Stimulated activated CD4-positive, alpha-beta T cell treated with anti-CD3 and anti-CD28 coated beads, Interleukin-12 subunit alpha, Interleukin-12 subunit beta, amount 100 ng/mL, for 24 hours (primary cell): ENCODE measurements at places on chromosomes 6 and 20.
A peak's percentile ranks its signal among the peaks of the same experiment; 100 is the strongest.

- no peak for DNase-seq
Measured at GRCh38 chr6:116190550-116190949, 63.3 kb downstream of the TSPYL4 start.

GRCh38 chr6:54655162-54655561 is 191.4 kb upstream of the FAM83B start:
- no peak for DNase-seq

DNA sequence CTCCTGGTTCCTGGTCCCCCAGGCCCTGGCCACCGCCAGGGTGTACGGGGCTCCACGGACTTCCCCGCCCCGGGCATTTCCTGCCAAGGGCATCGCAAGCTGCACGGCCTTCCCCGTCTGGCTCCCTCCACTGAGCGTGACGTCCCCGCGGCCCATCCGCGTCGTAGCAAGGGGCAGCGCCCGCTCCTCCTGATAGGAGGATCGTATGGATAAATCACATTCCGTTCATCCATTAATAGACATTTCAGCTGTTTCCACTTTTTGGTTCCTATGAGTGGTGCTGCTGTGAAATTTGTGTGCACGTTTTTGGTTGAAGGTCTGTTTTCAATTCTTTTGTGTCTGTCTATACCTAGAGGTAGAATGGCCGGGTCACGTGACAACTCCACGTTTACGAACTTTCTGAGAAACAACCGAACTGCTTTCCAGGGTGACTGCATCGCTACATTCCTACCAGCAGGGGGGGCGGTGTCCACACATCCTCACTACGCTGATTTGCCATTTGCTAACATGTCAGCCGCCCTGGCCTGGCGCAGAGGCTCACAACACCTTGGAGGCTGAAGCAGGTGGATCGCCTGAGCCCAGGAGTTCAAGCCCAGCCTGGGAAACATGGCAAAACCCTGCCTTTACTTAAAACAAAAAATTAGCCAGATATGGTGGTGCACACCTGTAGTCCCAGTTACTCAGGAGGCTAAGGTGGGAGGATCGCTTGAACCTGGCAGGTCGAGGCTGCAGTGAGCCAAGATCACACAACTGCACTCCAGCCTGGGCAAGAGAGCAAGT is 37.7 kb downstream of the KCNQ2 start:
- peak; percentile 63 for DNase-seq

DNA sequence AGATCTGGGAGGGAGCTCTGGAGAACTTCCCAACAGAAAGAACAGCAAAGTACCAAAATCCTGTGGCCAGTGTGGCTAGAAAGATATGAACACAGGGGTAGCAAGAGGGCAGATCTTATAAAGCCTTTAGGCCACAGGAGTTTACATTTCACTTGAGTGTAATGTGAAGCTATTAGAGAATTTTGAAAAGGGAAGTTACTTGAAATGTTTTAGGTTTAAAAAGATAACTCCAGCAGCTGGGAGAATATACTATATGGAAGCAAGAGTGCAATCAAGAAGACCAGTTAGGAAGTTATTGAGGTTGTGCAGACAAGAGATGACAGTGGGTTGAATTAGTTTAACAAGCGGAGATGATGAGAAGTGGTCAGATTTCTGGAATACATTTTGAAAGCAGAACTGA is 7.9 kb downstream of the SUPT3H start:
- no peak for DNase-seq

GRCh38 chr20:59895908-59896307 is 37.5 kb downstream of the SYCP2 start:
- DNase-seq = no peak

GRCh38 chr20:31989030-31989645 is 21.1 kb upstream of the CCM2L start:
- DNase-seq = no peak

DNA sequence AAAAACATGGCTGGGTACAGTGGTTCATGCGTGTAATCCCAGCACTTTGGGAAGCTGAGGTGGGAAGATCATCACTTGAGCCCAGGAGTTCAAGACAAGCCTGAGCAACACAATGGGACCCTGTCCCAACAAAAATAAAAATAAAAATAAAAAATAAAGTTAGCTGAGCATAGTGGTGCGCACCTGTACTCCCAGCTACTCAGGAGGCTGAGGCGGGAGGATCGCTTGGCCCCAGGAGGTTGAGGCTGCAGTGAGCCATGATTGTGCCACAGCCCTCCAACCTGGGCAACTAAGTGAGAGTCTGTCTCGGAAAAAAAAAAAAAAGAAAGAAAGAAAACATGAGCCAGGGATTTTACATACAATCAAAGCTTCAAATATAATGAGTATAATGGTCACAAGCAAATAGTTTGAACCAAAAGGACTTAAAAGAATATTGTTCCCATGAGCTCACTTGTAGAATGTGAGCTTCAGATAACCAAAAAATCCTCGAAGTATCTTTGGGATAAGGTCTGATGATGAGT is 31.1 kb downstream of the RANBP9 start:
- no peak for DNase-seq

DNA sequence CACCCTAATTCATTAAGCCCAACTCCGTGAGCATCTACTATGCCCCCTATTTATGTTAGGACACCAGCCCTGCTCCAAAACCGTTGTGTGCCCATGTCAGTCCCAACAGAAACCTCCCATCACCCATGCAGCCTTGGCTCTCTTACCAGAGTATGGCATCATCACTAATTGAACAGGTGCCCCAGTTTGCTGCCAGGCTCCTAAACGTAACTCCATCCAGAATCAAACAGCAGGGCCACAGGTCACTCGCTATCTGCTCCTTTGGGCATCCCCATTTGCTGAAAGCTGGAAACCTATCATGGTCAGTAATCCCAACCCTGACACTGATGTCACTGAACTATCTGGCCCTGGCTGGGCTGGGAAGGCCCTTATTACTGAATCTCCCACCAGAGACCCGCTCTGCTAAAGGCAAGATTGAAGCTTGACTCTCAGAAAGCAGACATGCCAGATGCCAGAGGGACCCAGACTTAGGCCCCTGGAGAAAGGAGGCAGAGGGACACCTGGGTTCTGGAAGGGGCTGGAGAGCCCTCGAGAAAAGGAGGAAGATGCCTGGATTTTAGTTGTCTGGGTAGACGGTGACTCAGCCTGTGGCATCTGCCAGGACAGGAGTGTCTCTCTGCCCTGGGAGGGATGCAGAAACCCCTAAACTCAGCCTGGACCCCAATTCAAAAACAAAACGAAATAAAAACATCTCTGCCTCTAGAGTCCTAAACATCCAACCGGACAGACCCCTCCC is 14.0 kb downstream of the MUCL3 start:
- DNase-seq = no peak

DNA sequence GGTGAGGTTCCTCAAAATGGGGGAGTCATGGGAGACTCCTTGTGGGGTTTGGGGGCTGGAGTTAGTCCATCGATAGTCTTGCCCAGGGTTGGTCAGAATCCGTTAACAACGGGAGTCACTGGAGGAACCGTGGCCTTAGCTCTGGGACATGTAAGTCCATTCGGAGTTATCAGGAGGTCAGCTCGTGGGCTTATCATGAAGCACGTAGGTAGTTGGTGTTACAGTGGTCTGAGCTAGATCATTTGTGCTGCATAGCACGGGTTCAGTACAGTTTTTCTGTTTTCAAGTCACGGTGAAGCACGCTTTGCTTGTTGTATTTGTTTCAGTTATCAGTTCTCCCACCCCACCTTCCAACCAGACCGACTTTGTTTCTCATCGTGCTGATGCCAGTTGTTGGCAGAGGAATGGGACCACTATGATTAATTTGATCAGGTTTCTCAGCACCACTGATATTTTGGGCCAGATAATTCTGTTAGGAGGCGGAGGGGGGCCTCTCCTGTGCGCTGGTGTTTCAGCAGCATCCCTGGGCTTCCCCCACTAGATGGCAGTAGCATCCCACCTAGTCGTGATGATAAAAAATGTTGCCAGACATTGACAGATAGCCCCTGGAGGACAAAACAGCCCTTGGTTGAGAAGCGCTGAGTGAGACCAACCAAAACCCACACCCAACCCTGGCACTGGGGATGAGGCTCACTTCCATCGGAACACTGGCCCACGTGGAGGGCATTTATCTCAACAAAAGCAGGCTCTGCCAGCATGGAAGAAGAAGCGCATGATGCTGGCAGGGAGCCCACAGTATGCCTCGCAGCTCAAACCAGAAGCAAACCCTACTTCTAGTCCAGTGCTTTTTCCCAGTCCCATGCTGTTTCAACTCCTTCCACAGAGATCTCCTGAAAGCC is 2.2 kb upstream of the APMAP start:
- peak; percentile 72 for DNase-seq

GRCh38 chr6:5761370-5761769 is 245.4 kb downstream of the NRN1 start:
- DNase-seq = no peak

DNA sequence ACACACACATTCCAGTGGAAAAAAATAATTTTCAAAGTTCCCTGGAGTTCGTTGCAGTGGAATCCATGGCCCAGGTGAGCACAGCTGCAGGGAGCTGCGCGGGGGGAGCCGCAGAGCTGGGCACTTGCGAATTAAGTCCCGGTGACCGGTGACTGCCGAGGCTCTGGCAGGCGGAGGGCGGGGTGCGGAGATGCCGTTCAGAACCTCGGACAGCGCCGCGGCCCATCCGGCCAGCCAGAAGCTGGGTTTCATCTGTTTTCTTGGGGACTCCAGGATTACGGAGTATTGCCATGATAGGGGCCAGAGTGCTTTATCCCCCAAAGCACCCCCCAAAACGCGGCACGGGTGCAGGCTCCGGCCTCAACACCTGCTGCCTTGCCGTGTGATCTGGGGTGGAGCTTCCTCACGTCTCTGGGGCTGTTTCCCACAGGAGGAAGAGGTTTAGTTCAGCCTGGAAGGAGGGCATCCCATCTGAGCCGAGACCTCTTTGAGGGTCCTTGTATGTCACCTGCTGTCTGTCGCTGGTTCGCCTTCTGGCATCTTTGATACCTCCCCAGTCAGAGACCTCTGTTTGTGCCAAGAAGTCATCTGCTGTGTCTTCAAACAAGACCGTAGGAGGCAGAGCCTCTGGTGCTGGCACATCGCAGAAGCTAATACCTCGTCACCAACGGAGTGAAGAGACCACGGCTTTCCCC is 99.4 kb downstream of the YTHDF1 start:
- DNase-seq = no peak

- no peak for DNase-seq
Measured at GRCh38 chr6:25028328-25028727, 92.6 kb upstream of the RIPOR2 start.

GRCh38 chr20:13545790-13546189 is 92.9 kb downstream of the TASP1 start:
- DNase-seq = no peak

DNA sequence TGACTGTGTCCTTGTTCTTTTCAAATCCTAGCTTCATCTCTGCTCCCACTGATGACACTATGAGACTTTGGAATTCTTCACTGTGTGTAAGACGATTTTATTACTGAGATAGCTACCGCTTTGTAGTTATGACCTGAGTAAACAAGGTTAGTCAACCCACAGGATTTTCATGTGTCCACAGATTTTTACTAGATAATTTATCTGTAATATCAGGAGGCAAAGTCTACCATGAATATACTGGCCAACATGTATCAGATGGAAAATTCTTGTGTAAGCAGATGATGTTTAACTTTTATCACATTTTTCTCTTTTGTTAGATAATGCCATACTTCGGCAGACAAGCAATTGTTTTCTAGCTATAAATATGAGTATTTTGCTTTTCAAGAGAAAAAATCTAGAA is 119.8 kb downstream of the SGK1 start:
- no peak for DNase-seq

DNA sequence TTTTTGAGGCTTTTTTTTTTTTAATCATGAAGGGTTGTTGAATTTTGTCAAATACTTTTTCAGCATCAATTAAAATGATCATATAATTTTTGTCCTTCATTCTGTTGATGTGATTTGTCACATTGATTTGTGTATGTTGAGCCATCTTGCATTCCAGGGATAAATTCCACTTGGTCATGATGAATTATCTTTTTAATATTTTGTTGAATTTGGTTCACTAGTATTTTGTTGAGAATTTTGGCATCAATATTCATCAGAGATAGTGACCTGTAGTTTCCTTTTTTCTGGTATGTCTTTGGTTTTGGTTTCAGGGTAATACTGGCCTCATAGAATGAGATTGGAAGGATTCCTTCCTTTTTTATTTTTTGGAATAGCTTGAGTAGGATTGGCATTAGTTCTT is 221.9 kb upstream of the ZNF217 start:
- DNase-seq = no peak

- DNase-seq = no peak
Measured at GRCh38 chr20:53635221-53635620, 41.6 kb upstream of the ZNF217 start.

GRCh38 chr6:36676141-36677058 is 2.1 kb upstream of the CDKN1A start:
- no peak for DNase-seq

DNA sequence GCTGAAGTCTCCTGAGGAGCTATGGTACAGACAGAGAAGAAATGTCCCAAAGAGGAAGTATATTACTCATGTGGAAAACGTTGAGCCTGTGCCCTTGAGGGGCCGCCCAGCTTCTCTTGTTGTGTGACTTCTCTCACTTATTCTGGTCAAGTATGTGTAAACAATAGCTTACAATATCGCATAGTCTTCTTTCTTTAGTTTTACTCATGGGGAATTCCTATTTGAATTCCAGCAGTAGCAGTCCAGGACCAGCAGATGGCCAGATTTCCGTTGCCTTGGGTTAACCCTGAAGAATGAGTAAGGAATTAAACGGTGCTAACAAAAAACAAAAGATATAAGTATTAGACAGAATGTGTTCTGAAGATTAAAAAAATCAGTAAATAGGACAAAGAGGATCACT is 522.0 kb upstream of the GJE1 start:
- DNase-seq = no peak

GRCh38 chr20:26218301-26218700 is 521.6 kb upstream of the ZNF337 start:
- DNase-seq = no peak

GRCh38 chr6:16600026-16600425 is 161.2 kb downstream of the ATXN1 start:
- no peak for DNase-seq

DNA sequence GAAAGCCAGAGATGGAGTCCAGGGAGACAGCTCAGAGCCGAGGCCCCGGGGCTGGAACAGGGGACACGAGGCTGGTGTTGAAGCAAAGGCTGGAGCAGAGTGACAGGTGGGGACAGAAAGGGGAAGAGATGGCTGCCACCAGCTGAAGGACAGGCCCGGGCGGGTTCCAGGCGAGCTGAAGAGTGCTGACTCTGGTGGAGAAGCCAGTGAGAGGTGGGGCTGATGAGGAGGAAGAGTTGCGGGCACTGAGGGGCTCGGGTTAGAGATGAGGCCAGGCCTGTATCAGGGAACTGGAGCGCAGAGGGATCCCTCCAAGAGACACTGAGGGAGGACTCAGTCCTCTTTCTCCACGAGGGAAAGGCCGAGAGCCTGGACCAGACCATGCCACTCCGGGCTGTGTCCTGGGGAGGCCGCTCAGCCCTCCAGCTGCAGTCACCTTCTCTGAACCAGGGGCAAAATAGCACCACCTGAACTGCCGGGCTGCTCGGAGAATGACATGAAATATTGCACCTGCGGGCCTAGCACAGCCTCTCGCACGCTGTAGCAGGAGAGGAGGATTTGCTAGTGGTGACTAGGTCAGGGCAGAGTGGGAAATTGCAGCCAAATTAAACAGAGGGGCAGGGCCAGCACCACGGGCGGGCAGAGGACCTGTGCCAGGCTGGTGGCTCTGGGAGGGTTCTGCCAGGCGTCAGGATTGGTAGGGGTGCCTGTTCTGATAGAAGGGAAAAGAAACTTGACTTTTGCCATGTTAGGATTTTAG is 175.9 kb downstream of the ZDHHC14 start:
- DNase-seq = no peak
